Spleen (tissue), 13 donors: ENCODE measurements at places on chromosomes 5 and 9. TPM values are rescaled to one million over a fixed set of nuclear protein-coding genes. Genes with fewer than 3 reads are reported as not detected.

- no peaks in the 10 kb centered on the region for H3K36me3 ChIP-seq
- no peaks in the 10 kb centered on the region for H3K27me3 ChIP-seq
- no peak for DNase-seq
- no peak overlapping the region for H3K27ac ChIP-seq
Observed at GRCh38 chr5:163770625-163771024, 265.2 kb downstream of the MAT2B start.

DNA sequence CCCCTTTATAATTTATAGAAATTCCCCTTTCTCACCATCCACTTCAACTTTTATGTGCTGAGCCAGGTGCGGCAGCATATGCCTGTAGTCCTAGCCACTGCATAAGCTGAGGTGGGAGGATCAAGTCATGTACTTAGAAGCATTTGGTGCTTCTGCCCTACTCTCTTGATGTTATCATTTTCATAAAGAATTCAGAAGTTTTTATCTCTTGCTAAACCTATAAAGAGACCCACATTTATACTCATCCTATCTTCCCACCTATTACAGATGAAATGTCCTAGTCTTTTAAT is 18.5 kb downstream of the HMMR start:
- H3K27me3 ChIP-seq = no peaks in the 10 kb centered on the region
- H3K4me3 ChIP-seq = no peak overlapping the region
- H3K4me1 ChIP-seq = no peaks in the 10 kb centered on the region

DNA sequence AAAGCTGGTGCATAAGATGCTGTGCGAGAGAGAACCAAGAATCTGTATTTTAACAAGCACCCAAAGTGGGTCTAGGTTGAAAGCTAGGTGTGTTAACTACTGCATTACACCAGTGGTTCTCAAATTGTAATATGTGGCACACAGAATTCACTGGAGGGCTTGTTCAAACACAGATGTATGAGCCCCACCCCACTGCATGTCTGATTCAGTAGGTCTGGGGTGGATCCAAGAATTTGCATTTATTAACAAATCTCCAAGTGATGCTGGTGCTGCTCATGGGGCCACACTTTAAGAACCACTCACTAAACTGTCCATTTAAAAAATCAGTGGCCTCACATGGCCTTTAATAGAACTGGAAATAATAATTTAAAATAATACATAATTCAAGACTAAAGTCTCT is 40.4 kb downstream of the LPAR1 start:
- H3K36me3 ChIP-seq = no peaks in the 10 kb centered on the region
- H3K4me1 ChIP-seq = peaks cover 4% of the 10 kb centered on the region
- no peak for DNase-seq
- H3K27ac ChIP-seq = peak overlapping the region; percentile 43

GRCh38 chr9:114855488-114855887 is 49.6 kb upstream of the TNFSF15 start:
- H3K4me3 ChIP-seq = no peak overlapping the region
- no peaks in the 10 kb centered on the region for H3K36me3 ChIP-seq
- H3K4me1 ChIP-seq = peaks cover 19% of the 10 kb centered on the region
- DNase-seq = no peak
- no peak overlapping the region for H3K27ac ChIP-seq

GRCh38 chr5:104733063-104733669 is 1170.6 kb upstream of the NUDT12 start:
- DNase-seq = no peak
- no peaks in the 10 kb centered on the region for H3K27me3 ChIP-seq
- no peak overlapping the region for H3K4me3 ChIP-seq
- no peaks in the 10 kb centered on the region for H3K36me3 ChIP-seq
- no peaks in the 10 kb centered on the region for H3K4me1 ChIP-seq
- no peak overlapping the region for H3K27ac ChIP-seq

- H3K4me1 ChIP-seq = no peaks in the 10 kb centered on the region
- DNase-seq = no peak
- no peaks in the 10 kb centered on the region for H3K27me3 ChIP-seq
- no peaks in the 10 kb centered on the region for H3K36me3 ChIP-seq
Observed at GRCh38 chr9:14926941-14927624, 16.9 kb upstream of the FREM1 start.

DNA sequence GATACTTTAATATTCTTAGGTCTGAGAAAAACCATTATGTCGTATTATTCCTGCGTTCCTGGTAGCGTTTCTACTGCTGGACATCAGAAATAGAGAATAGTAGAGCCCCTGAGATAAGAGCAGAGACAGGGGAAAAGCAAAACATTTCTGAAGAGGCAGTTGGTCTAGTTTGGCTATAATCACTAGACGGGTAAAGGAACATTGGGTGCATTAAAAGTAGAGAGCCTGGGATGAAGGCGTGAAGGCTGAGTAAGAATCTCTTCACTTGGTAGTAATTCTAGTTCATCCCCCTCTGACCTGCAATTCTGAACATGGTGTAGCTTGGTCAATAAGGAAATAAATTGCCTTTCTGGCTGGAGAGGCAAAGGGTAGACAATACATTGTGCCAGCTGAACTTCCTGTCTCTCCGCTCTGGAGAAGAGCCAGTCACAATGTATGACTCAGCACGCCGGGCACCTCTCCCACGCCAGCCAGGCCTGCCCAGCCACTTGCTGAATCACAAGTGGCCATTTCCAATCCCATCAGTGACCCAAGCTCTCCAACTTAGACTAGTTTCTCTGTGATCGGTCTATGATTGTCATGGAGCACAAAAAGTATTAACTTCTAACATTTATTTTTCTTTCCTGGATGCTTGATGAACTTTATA is 75.4 kb downstream of the STK32A start:
- no peak overlapping the region for H3K4me3 ChIP-seq
- no peaks in the 10 kb centered on the region for H3K27me3 ChIP-seq
- no peak overlapping the region for H3K27ac ChIP-seq
- H3K36me3 ChIP-seq = no peaks in the 10 kb centered on the region
- H3K4me1 ChIP-seq = no peaks in the 10 kb centered on the region
- DNase-seq = no peak

- no peak overlapping the region for H3K27ac ChIP-seq
- DNase-seq = no peak
- H3K4me3 ChIP-seq = no peak overlapping the region
- H3K27me3 ChIP-seq = no peaks in the 10 kb centered on the region
- H3K4me1 ChIP-seq = no peaks in the 10 kb centered on the region
Observed at GRCh38 chr5:84364043-84364442, 20.6 kb downstream of the EDIL3 start.

DNA sequence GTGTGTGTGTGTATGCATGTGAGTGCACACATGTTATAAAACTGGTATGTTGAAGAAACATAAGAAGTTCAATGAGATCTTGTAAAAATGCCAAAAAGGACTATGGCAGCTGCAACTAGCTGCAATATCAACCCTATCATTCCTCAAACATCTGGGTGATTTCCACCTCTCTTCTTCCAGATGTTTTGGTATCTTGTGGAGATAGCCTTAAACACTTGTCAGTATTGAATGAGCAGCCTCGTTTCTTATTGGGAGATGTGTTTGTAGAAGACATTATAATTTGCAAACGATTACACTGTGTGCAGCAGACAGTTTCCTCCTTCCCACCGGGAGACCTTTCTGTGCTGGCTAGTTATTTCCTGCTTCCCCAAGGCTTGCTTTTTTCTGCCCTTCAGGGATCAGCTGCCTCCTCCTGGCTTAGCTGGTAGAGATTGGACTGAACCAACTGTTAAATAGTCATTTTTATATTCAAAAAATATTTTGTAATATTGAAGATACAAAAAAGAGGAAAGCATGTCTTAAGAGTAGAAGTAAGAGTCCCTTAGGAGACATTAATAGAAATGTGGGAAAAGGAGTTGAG is 168.4 kb upstream of the MPDZ start:
- no peaks in the 10 kb centered on the region for H3K4me1 ChIP-seq
- no peak for DNase-seq
- H3K4me3 ChIP-seq = no peak overlapping the region
- H3K27ac ChIP-seq = no peak overlapping the region

- H3K27me3 ChIP-seq = no peaks in the 10 kb centered on the region
- no peaks in the 10 kb centered on the region for H3K36me3 ChIP-seq
- H3K4me3 ChIP-seq = no peak overlapping the region
- no peaks in the 10 kb centered on the region for H3K4me1 ChIP-seq
- DNase-seq = no peak
- H3K27ac ChIP-seq = peak overlapping the region; percentile 16
Observed at GRCh38 chr5:35898952-35899660, 39.3 kb downstream of the CAPSL start.

GRCh38 chr9:107931071-107931715 is 441.6 kb upstream of the KLF4 start:
- H3K27ac ChIP-seq = no peak overlapping the region
- peaks cover 19% of the 10 kb centered on the region for H3K4me1 ChIP-seq
- no peaks in the 10 kb centered on the region for H3K36me3 ChIP-seq
- no peaks in the 10 kb centered on the region for H3K27me3 ChIP-seq
- no peak for DNase-seq

GRCh38 chr9:133968966-133969617 is 23.0 kb downstream of the VAV2 start:
- peaks cover 15% of the 10 kb centered on the region for H3K4me1 ChIP-seq
- H3K27me3 ChIP-seq = no peaks in the 10 kb centered on the region
- no peak overlapping the region for H3K27ac ChIP-seq
- H3K4me3 ChIP-seq = no peak overlapping the region
- DNase-seq = peak; percentile 67

- no peaks in the 10 kb centered on the region for H3K27me3 ChIP-seq
- no peak overlapping the region for H3K4me3 ChIP-seq
- H3K4me1 ChIP-seq = no peaks in the 10 kb centered on the region
- H3K27ac ChIP-seq = no peak overlapping the region
- no peak for DNase-seq
Observed at GRCh38 chr5:33261305-33261704, 179.5 kb upstream of the TARS1 start.

GRCh38 chr9:4936277-4936676 is 48.8 kb upstream of the JAK2 start:
- H3K36me3 ChIP-seq = no peaks in the 10 kb centered on the region
- H3K4me3 ChIP-seq = no peak overlapping the region
- DNase-seq = no peak
- peaks cover 56% of the 10 kb centered on the region for H3K4me1 ChIP-seq

DNA sequence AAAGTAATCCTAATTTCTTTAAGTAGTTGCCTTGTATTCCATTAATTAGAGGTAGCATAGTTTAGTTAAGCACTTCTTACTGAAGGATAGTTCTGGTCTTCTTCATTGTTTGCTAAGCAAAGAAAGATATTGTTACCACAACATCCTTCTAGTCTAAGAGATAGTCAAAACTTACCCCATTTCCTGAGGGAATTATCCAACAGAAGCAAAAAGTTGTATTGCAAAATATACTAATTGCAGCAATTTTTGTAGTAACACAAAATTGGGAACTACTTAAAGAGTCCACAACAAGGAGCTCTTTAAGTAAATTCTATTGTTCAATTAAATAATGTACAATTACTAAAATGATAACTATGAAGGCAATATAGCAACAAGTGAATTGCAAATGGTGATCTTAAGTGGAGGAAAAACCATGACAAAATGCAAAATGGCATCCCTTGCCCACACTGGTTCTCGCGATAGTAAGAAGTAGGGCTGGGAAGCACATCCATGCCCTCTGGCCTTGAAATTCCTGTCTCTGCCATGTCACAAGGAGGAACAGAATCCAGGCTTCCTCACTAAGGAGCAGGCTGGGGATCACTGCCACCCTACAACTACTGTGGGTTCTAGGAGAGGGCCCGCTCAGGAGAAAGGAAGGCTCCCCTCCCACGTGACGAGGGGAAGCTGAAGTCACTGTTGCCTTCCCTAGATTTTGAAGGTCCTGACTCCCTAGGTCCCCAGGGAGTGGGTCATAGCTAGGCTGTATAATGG is 23.3 kb upstream of the MEGF9 start:
- H3K27me3 ChIP-seq = no peaks in the 10 kb centered on the region
- DNase-seq = no peak
- peak overlapping the region; percentile 93 for H3K27ac ChIP-seq
- no peaks in the 10 kb centered on the region for H3K36me3 ChIP-seq

DNA sequence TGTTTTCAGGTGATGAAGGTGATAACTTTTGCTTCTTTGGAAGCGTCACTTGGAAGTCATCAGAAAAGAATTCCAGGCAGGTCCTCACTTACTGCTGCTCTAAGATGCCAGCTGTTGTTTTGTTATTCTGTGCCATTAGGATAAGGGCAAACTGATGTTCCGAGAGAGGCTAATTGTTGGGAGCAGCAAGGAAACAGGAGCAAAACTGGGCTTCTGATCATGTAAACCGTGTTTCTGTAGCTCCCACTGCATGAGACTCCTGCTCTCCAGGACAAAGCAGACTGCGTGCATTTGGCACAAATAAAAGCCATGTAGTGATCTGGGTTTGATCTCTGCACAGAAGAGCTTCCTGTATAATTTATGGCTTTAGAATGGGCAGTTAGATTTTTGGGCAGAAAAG is 248.2 kb downstream of the MAN2A1 start:
- no peak overlapping the region for H3K27ac ChIP-seq
- no peaks in the 10 kb centered on the region for H3K36me3 ChIP-seq
- H3K4me1 ChIP-seq = no peaks in the 10 kb centered on the region
- no peak for DNase-seq
- no peak overlapping the region for H3K4me3 ChIP-seq

SHROOM1 gene
- 3.4 TPM for total RNA-seq

PDLIM4 gene
- 9.1 TPM for total RNA-seq

TMEM174 gene
- total RNA-seq = not detected

ZNF782 gene
- 7.2 TPM for total RNA-seq

SLC22A4 gene
- 17.1 TPM for total RNA-seq

IL4 gene
- not detected for total RNA-seq

BARX1 gene
- not detected for total RNA-seq

RBM27 gene
- 21.9 TPM for total RNA-seq

LCN2 gene
- 86.1 TPM for total RNA-seq

SLC26A2 gene
- 10.4 TPM for total RNA-seq

ANKRD31 gene
- 0.51 TPM for total RNA-seq

TENT4A gene
- 44.8 TPM for total RNA-seq

ENHO gene
- not detected for total RNA-seq
